ENCODE measurements at places on chromosomes 2 and 18. TPM values are rescaled to one million over a fixed set of nuclear protein-coding genes. Genes with fewer than 3 reads are reported as not detected.

Gene REG1A
- not detected for total RNA-seq

Gene GALR1
- not detected for total RNA-seq

Gene ADAM23
- total RNA-seq: 1.9 TPM

Gene CKAP2L
- total RNA-seq: 0.49 TPM

Gene G6PC2
- total RNA-seq: not detected

Gene PLCL1
- total RNA-seq: 17.0 TPM

GRCh38 chr2:222398446-222398885, 25.9 kb upstream of the SGPP2 start:
- no peak for DNase-seq
- no peak overlapping the region for H3K27ac ChIP-seq
- H3K36me3 ChIP-seq: no peaks in the 10 kb centered on the region

Gene CEP76
- total RNA-seq: 4.7 TPM

DNA sequence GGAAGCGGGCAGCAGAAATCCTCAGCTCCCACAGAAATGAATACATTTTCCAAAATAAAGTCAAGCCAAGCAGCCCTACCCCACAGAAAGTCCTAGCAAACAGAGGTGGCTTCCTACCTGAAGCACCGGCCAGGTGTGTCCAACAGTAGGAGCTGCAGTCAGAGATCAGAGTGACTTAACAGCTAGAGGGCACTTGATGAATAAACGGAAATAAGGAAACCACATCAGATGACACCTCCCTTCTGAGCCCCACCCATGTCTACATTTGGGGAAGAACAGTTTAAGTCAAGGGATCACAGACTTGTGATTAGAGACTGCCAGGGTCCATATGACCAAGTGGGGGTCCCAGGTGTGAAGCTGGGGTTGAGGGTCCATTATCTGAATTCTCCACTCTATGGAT, at the start of gene CXCR1:
Gene CXCR1, minus strand, starts transcription at position 172 of the 400 bp plus-strand sequence. CDS start 1,751 bp downstream, outside the sequence.
- no peaks in the 10 kb centered on the region for H3K4me1 ChIP-seq
- peak; percentile 41 for DNase-seq
- H3K4me3 ChIP-seq: peak within 1 kb of the TSS; percentile 2
- H3K27ac ChIP-seq: no peak within 1 kb of the TSS
- no peaks in the 10 kb centered on the region for H3K27me3 ChIP-seq
- H3K36me3 ChIP-seq: no peaks in the 10 kb centered on the region

Measured in upper lobe of left lung (tissue), 6 donors.